ENCODE measurements at places on chromosomes 12 and 14. TPM values are rescaled to one million over a fixed set of nuclear protein-coding genes. Genes with fewer than 3 reads are reported as not detected.

GRCh38 chr14:93003945-93004698 lies 81.2 kb downstream of the CHGA start:
- H3K4me3 ChIP-seq = no peak overlapping the region
- no peaks in the 10 kb centered on the region for H3K27me3 ChIP-seq
- DNase-seq = no peak

DNA sequence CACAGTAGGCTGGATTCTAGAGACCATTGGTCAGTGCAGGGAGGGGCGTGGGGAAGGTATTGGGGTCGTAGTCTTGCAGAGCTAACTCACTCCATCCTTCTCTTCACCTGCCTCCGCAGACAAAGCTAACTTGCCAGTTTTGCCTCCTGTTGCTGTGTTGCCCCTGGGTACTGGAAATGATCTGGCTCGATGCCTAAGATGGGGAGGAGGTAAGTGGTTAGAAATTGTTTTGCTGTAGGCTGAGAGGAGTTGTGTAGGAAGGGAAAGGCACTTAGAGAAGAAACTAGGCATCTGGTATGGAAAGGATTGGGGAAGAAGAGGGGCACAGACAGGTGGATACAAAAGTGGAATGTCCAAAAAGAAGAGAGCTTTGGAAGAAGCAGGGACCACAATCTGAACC lies 11.1 kb downstream of the DGKA start:
- no peak overlapping the region for H3K27ac ChIP-seq
- H3K36me3 ChIP-seq = peaks cover 85% of the 10 kb centered on the region
- peaks cover 41% of the 10 kb centered on the region for H3K4me1 ChIP-seq
- no peak overlapping the region for H3K4me3 ChIP-seq
- DNase-seq = no peak

GRCh38 chr14:49586673-49587460 lies 687 bp upstream of the RPS29 start:
- peaks cover 13% of the 10 kb centered on the region for H3K36me3 ChIP-seq
- H3K27me3 ChIP-seq = no peaks in the 10 kb centered on the region

- DNase-seq = no peak
- H3K27me3 ChIP-seq = no peaks in the 10 kb centered on the region
- peaks cover 9% of the 10 kb centered on the region for H3K36me3 ChIP-seq
- peak overlapping the region; percentile 5 for H3K4me3 ChIP-seq
Observed at GRCh38 chr12:9756170-9756569, 4.5 kb downstream of the CD69 start.

DNA sequence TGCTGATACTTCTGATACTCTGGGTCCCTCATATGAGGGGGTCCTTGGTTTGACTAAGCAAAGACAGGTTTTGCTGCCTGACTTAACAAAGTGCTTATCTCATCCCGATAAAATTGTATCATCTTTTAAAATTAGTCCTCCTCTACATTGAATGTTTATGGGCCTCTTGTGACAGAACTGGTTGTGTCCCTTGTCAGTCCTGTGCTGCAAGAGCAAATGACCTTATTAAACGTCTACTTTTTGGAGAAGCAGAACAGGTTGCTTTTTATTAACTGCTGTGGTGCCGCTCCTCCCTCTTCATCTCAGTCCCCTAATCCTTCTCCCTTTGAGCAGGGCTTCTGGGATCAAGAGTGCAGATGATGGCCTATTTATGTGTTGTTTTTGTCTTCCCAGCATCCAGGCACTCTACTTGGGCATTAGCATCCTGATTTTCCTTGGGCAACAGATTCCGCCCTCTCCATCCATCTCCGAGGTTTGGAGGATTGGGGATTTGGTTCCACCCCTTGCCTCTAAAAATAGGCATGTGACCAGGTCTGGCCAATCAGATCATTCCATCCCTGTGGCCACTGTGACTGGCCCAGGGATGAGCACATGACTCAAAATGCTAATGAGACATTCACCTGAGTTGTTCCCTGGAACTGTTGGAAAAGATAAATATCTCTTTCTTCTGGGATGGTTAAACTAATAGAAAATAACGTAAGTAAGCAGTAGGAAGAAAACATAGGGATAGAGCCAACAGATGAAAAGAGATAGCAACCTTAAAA lies 2.9 kb upstream of the DENR start:
- peaks cover 13% of the 10 kb centered on the region for H3K36me3 ChIP-seq
- peaks cover 13% of the 10 kb centered on the region for H3K4me1 ChIP-seq
- no peak overlapping the region for H3K27ac ChIP-seq
- H3K4me3 ChIP-seq = no peak overlapping the region
- H3K27me3 ChIP-seq = no peaks in the 10 kb centered on the region

GRCh38 chr12:45878630-45879255 lies 111.6 kb downstream of the SCAF11 start:
- H3K4me1 ChIP-seq = no peaks in the 10 kb centered on the region
- H3K4me3 ChIP-seq = no peak overlapping the region
- peak overlapping the region; percentile 28 for H3K27ac ChIP-seq
- peaks cover 51% of the 10 kb centered on the region for H3K36me3 ChIP-seq
- DNase-seq = peak; percentile 17
- no peaks in the 10 kb centered on the region for H3K27me3 ChIP-seq

- no peak overlapping the region for H3K27ac ChIP-seq
- no peaks in the 10 kb centered on the region for H3K36me3 ChIP-seq
- peaks cover 10% of the 10 kb centered on the region for H3K4me1 ChIP-seq
Observed at GRCh38 chr14:88030892-88031291, 26.0 kb downstream of the GPR65 start.

DNA sequence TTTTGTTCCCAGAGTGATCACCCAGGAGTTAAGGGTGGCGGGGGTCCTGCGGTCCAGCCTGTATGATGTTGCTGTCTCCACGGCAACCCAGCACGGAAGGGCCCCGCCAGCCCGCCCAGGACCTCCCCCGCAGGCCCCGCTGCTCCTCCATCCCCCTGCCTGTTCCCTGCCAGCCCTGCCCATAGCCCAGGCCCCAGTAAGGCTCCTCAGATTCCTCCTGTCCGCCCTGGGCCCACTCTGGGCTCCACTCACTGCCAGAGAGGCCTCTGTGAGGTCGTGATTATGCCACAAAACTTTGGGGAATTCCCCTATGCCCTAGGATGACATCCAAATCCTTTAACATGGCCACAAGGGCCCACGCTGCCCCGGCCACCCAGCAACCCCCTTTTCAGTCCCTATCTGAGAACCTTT lies 20.8 kb downstream of the HSP90AA1 start:
- no peak for DNase-seq
- H3K36me3 ChIP-seq = no peaks in the 10 kb centered on the region
- no peak overlapping the region for H3K27ac ChIP-seq
- H3K4me1 ChIP-seq = no peaks in the 10 kb centered on the region

DNA sequence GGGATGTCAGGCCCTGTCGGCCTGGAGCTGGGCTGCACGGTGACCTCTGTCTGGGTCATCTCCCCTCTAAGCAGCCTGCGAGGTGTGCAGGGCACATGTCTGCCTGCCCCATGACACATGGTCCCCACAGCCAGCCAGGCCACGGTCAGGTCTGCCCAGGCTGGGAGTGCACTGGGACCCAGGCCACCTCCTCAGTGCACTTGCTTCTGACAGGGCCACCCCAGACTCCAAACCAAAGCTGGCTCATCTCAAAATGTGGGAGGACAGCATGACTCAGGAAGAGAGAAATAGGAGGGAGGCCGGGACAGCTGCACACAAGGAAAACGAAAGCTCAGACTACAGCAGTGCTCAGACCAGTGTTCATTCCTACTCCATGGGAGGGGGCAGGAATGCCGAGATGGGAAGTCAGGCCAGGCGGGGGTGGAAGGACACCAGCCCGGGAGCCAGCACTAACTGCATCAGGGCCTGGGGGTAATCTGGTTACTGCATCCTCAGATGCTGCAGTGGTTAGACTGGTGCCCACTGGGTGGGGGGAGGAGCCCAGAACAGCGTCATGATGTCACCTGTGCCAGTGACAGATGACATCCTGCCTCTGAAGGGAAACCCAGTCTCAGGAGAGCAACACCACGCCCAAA lies 4.0 kb downstream of the P2RX2 start:
- DNase-seq = no peak
- peaks cover 38% of the 10 kb centered on the region for H3K36me3 ChIP-seq
- peaks cover 37% of the 10 kb centered on the region for H3K27me3 ChIP-seq
- H3K4me3 ChIP-seq = no peak overlapping the region
- H3K4me1 ChIP-seq = peaks cover 3% of the 10 kb centered on the region

GRCh38 chr14:44700184-44700583 lies 193.1 kb upstream of the FSCB start:
- no peaks in the 10 kb centered on the region for H3K4me1 ChIP-seq
- H3K27me3 ChIP-seq = no peaks in the 10 kb centered on the region
- no peak overlapping the region for H3K27ac ChIP-seq
- no peaks in the 10 kb centered on the region for H3K36me3 ChIP-seq
- no peak for DNase-seq

- H3K27ac ChIP-seq = no peak overlapping the region
- DNase-seq = peak; percentile 12
- no peaks in the 10 kb centered on the region for H3K4me1 ChIP-seq
- no peaks in the 10 kb centered on the region for H3K27me3 ChIP-seq
Observed at GRCh38 chr12:8449355-8449859, 6.4 kb upstream of the CLEC6A start.

GRCh38 chr12:89206390-89206789 lies 145.9 kb downstream of the DUSP6 start:
- DNase-seq = no peak
- H3K4me3 ChIP-seq = no peak overlapping the region
- no peak overlapping the region for H3K27ac ChIP-seq
- no peaks in the 10 kb centered on the region for H3K36me3 ChIP-seq

DNA sequence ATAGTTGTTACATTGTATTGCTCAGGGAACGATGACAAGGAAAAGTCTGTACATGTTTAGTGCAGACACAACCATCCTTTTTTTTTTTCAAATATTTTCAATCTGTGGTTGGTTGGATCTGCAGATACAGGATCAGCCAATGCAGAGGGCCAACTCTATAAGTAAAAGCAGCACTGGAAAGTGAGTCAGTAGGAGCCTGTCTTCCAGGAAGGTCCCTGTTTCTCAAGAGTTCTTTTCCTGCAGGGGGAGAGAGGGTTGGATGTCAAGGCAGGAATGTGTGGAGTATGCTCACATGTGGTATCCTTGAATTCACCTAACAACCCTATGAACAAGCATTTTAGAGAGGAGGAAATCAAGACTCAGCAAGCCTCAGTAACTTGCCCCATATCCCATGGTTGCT lies 409.1 kb downstream of the NPAS3 start:
- no peaks in the 10 kb centered on the region for H3K4me1 ChIP-seq
- H3K36me3 ChIP-seq = no peaks in the 10 kb centered on the region
- no peak overlapping the region for H3K4me3 ChIP-seq

- no peak overlapping the region for H3K27ac ChIP-seq
- peaks cover 2% of the 10 kb centered on the region for H3K4me1 ChIP-seq
- no peaks in the 10 kb centered on the region for H3K36me3 ChIP-seq
- DNase-seq = no peak
- H3K27me3 ChIP-seq = no peaks in the 10 kb centered on the region
Observed at GRCh38 chr12:62862259-62862881, 72.6 kb downstream of the PPM1H start.

DNA sequence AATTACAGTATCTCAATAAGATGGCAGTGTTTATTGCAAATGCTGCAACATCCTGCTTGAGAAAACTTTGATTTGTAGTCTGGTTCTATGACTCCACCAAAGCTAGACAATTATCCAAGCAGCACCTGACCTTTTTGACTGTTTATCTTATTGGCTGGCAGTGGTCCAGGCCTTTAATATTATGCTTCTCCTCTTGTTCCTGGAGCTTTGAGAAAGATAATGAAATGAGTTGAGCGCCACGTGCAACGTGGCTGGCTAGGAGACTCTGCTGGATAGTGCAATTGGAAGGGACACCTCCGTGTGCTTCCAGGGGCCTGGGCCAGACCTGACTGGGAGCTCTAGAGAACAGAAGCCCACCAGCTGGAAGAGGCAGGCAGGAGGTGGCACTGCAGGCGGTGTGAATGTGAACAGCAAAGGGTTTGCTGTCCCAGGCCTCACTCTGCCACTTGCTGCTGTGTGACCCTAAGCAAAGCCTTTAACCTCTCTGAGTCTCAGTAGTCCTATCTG lies 349.3 kb downstream of the CACNA1C start:
- no peak for DNase-seq
- peaks cover 5% of the 10 kb centered on the region for H3K4me1 ChIP-seq
- H3K36me3 ChIP-seq = no peaks in the 10 kb centered on the region

- peak overlapping the region; percentile 66 for H3K4me3 ChIP-seq
- no peaks in the 10 kb centered on the region for H3K27me3 ChIP-seq
- peak; percentile 88 for DNase-seq
- peaks cover 6% of the 10 kb centered on the region for H3K4me1 ChIP-seq
- peak overlapping the region; percentile 44 for H3K27ac ChIP-seq
Observed at GRCh38 chr14:58239244-58240195, 5.1 kb upstream of the PSMA3 start.

DNA sequence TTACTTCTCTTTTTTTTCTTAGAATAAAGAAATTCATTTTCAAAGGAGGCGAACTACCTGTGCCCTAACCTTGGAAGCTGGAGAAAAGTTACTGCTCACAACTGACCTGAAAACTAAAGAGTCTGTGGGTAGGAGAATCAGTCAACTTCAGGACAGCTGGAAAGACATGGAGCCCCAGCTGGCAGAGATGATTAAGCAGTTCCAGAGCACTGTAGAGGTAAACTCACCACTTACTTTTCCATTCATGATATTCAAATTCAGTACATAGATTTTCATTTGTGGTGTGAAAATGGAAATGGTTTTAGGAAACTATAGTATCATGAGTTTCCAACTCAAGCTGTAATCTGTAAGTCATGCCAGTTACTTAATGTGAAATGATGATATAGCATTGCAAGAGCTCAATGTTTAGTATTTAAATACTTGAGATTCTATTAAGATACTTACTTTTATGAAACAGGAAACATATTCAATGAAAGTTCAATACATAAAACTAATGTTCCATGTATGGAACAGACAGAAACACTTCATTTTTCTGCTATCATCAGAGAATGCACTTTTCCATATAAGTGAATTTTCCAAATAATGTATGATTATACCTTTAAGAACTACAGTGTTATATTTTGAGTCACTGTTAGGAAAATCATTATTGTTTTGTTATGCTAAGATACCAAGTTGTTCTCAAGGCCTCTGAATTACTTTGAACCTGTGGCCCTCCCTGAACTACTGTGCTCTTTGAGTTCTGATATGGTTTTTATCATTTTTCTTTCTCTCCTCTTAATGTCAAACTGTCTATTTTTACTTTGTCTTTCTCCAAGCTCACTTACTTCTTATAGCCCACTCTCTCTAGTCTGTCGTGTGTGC lies 119.0 kb downstream of the ESR2 start:
- no peaks in the 10 kb centered on the region for H3K27me3 ChIP-seq
- H3K4me1 ChIP-seq = no peaks in the 10 kb centered on the region
- no peak for DNase-seq
- H3K36me3 ChIP-seq = peaks cover 22% of the 10 kb centered on the region
- H3K4me3 ChIP-seq = no peak overlapping the region

- no peaks in the 10 kb centered on the region for H3K27me3 ChIP-seq
- no peak for DNase-seq
- H3K27ac ChIP-seq = no peak overlapping the region
- H3K4me1 ChIP-seq = no peaks in the 10 kb centered on the region
Observed at GRCh38 chr14:53628732-53629430, 327.7 kb downstream of the BMP4 start.

Gene SIX6
- under 0.01 TPM for total RNA-seq

Gene GDF3
- 0.24 TPM for total RNA-seq

Gene PRKD1
- total RNA-seq = 2.5 TPM

Gene SIX4
- 3.5 TPM for total RNA-seq

Gene GARIN6
- not detected for total RNA-seq

Measured in thymus (tissue), 14 donors.